ENCODE measurements at places on chromosomes 1 and 21.
A peak's percentile ranks its signal among the peaks of the same experiment; 100 is the strongest.

DNA sequence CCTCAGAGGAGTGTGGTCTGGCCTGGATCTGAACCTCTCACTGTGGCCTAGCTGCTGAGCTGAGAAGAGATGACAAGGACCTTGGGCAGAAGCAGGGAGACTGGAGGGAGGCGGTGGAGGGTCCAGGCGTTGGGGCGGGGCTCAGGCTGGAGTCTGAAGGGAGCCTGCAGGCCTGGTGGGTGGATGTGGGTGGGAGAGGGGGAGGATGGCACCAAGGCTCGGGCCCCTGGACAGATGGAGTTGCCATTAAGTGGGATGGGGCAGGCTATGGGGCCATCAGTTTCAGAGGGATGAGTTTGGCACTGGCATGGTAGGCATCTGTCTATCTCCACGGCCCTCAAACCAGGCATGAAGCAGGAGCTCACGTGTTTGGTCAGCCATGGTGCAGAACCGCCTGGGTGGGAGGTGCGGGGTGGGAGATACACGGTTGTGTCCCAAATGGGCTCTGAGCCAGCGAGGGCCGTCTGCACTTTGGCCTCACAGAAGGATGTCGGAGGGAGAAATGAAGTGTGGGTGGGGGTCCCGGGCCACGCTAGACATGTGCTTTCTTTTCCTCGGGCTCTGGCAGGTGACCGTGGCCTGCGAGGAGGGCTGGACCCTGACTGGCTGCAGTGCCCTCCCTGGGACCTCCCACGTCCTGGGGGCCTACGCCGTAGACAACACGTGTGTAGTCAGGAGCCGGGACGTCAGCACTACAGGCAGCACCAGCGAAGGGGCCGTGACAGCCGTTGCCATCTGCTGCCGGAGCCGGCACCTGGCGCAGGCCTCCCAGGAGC, 23.6 kb downstream of the PCSK9 start:
- no peak for DNase-seq

GRCh38 chr1:24384251-24385090, 29.1 kb downstream of the STPG1 start:
- DNase-seq, result peak; percentile 91

- no peak for DNase-seq
These were observed at the start of gene ACTRT2 for GRCh38 chr1:3021233-3021671. TSS of gene ACTRT2 (plus strand) at chr1:3021467. CDS start at chr1:3021687, 220 bp downstream.

GRCh38 chr1:225872075-225872430, 10.1 kb downstream of the TMEM63A start:
- DNase-seq, result no peak

DNA sequence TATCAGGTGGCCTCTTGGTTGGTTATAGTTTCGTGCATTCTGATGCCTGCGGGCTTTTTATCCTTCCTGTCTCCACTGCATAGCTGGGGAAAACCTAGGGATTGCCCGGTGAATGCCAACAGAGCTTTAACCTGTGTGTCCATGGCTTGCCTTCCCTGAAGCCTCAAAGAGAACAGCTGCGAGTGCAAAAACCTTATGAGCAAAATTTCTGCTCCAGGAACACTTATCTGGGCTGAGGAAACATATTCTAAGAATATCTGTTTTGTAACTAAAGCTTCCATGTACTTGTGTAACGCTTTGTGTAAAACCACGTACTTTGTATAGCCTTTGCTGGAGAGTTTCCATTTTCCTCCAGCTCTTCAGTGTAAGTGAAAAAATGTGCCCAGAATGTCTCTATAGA, 7.2 kb downstream of the CNST start:
- DNase-seq, result no peak

GRCh38 chr1:211196880-211197279, 62.3 kb upstream of the RCOR3 start:
- DNase-seq, result no peak

DNA sequence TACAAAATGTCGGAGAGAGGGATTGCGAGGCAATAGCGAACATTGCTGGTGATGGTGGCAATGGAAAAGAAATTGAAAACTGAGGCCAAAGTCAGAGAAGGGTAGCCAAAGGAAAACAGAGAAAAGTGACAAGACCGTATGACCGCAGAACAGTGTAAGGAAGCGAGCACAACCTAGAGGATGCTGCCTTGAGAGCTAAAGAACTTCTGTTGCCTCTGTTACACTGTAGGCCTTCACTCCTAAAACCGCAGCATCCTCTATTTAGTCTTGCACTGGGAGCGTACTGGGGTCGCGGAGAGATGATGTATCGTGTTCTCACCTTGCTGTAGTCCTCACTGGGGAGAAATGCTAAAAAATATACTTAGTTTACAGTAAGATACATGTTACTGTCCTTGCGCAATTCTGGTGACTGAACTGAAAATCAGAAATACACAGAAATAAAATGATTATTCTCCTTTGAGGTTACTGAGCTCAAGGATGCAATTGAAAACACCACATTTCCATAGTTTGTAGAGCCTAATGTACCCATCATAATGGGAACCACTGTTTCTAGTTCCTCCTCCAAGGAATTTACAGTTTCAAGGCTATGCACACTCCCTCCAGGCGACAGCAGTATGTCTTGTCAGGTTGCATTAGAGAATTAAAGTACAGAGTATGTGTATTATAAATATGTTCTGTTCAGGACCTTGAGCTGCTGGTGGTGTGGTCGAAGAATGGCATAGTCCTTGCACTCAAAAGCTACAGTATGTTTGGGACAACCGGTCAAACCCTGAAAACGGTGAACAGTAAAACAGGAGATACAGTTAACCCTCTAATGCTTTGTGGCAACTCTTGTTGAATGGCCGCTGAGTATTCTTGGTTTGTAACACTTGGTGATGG, 1.3 kb downstream of the NEK7 start:
- peak; percentile 63 for DNase-seq

DNA sequence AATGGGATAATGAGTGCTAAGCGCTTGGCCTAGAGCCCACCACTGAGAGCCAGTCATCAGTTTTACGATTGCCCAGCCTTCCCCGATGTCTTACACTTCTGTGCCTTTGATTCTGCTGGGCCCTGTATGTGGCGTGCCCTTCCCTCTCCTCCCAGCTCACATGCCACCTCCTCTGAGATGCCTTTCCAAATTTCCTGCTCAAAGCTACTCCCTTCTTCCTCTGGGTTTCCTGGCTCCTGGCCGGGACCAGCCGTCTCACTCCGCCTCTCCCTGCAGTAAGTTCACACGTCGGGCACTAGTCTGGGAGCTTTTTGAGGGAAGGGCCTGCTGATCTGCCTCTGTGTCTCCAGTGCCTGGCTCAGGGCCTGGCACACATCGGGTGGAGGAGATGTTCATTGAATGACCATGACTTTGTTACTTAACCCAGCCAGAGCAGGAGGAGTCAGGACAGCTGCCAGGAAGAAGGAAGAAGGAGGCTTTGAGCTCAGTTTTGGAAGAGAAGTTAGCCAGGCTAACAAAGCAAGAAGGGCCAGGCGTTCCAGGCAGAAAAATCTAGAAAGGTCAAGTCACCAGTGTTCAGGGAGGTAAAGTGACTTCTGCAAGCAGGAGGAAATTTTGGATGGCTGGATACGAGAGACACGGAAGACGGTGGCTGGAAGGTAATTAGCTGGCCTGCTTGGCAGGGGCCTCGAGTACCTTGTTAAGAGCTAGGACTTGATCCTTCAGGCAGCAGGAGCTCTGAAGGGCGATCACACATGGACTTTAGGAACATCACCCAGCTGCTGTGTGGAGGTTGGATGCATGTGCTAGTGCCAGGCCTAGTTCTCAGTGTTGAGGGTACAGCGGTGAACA, 63.6 kb downstream of the EPHB2 start:
- DNase-seq, result peak; percentile 39

GRCh38 chr1:181391301-181391900, 91.9 kb upstream of the CACNA1E start:
- no peak for DNase-seq

- peak; percentile 61 for DNase-seq
These were observed 580 bp downstream of the DVL1 start for GRCh38 chr1:1348420-1349255.

DNA sequence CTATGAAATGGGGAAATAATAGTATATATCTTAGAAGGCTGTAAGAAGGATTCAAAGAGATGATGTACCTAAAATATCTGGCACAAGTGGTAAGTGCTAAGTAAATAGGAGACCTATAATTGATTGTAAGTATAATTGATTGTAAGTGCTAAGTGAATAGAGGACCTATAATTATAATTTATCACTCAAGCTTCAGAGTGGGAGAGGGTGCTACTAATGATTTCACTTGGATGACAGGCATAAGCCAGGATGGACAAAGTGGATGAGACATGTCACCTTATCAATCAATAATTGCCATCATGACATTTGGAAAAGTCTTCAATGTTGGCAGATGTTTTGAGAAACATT, 11.2 kb downstream of the RCAN1 start:
- DNase-seq, result no peak

DNA sequence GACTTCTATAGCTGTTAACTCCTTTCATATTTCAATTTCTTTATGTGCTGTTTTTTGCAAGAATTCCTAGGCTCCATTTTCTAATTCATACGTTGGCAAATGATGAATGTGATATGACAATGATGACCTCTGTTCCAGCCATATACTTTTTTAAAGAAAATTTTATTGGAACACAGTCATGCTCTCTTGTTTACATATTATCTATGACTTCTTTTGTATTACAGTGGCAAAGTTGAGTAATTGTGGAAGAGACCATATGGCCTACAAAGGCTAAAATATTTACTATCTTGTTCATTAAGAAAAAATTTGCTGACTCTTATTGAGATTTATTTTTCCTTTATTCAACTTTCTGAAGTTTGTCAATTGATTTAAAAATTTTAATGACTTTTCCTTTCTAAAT, 7.1 kb downstream of the IFI44L start:
- peak; percentile 48 for DNase-seq

DNA sequence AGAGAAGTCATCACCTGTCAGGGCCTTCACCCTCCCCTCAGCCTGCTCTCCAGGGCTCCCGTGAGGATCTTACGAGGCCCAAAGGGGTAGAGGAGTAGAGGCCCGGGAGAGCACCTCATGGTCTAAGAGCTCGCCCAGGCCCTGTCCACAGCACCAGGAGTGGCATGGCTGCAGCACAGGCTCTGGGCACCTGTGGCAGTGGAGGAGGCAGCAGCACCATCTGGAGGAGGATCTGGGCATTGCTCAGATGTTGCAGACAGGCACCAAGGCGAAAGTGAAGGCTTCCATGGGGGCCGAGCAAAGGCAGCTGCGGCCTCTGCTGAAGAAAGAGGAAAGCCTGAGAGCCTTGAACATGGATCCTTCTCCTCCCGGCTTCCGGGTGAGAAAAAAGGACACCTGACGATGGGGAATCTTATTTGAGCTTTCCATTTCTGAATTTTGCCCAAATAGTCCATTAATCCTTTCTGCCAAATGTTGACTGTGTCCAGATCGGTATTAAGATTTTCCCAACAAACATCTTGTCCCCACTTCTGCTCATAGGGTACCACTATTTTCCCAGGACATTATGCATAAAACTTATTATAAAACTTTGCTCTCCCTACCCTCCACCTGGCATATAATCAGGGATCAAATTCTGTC, 604.7 kb downstream of the PTPRC start:
- peak; percentile 31 for DNase-seq

- DNase-seq, result no peak
These were observed 58.9 kb downstream of the VPS26C start for GRCh38 chr21:37208056-37208721.

DNA sequence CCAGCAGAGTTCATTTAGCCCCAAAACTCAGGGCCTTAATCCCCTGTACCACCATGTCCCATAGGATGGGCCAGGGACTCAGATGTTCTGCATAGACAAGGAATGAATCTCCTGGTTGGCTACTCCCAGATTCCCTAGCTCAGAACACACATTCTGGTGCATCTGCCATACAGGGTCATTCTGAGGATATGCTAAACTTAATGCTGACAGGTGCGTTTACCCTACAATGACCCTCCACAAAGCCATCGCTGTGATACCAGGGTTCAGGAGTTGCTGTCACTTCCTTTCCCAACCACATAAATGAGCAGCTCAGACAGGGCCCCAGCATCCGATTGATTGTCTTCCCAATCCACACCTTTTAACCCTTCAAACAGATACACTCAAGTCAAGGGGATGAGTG, 32.0 kb upstream of the HHAT start:
- no peak for DNase-seq

GRCh38 chr1:12525311-12526181, 92.5 kb downstream of the DHRS3 start:
- DNase-seq, result no peak

DNA sequence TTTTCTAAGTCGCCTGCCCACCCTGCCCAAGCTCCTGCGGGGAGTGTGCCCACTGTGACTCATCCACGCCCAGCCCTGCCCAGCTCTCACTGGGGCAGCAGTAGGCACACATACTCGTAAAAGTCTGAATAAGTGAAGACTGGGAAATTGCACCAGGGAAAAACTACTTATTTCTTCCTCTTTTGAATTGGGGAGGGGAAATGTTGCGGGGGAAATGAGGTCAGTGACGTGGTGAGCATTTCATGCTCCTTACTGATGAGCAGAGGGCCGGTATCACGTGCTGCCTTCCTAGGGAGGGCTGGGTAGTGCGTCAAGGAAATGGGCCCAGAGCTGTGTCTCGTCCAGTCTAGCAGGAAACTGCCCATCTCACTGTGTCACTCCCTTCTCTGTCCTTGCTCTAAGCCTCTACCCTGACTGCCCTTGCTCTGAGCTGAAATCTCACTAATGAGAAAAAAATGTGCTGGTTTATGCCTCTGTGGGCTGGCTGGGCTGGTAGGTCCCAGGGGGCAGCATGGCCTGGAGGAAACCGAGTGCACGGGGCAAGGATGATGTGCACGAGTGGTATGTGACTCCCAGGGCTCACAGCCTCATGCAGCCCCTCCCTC, 13.5 kb upstream of the TNFRSF1B start:
- DNase-seq, result peak; percentile 68

- DNase-seq, result peak; percentile 43
These were observed 2.3 kb downstream of the LYPLA2 start for GRCh38 chr1:23793018-23793781.

GRCh38 chr1:9595156-9595967, 6.7 kb downstream of the TMEM201 start:
- DNase-seq, result no peak

GRCh38 chr1:93779540-93780165, 98.0 kb upstream of the BCAR3 start:
- peak; percentile 96 for DNase-seq

GRCh38 chr1:12774801-12775345, 1.3 kb downstream of the PRAMEF12 start:
- no peak for DNase-seq

- DNase-seq, result peak; percentile 62
These were observed 5.9 kb upstream of the SIPA1L2 start for GRCh38 chr1:232635778-232636356.

- no peak for DNase-seq
These were observed 1.7 kb downstream of the SERTAD4 start for GRCh38 chr1:210234329-210234757.

DNA sequence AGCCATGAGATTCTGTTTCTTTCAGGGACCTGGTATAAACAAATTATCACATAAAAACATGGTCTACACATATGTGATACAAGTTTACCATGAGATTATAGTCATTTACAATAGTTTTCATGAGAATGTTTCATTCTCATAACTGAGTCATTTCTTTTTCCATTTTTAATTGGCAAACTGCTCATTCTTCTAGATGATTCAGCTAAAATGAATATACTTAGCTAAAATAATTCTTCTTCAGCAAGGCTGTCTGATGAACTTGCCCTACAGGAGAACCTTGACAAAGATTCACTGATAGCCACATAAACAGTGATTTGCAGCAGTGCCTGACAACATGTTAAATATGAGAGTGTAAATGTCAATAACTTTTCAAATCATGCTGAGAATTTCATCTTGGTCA, 253.2 kb downstream of the FMN2 start:
- peak; percentile 43 for DNase-seq

- no peak for DNase-seq
These were observed 749 bp upstream of the LRIG2 start for GRCh38 chr1:113072141-113072756.
